Thymus (tissue), 14 donors: ENCODE measurements at places on chromosomes 1 and 21.

- peak; percentile 67 for DNase-seq
Measured at GRCh38 chr1:172670791-172671190, 11.9 kb downstream of the FASLG start.

DNA sequence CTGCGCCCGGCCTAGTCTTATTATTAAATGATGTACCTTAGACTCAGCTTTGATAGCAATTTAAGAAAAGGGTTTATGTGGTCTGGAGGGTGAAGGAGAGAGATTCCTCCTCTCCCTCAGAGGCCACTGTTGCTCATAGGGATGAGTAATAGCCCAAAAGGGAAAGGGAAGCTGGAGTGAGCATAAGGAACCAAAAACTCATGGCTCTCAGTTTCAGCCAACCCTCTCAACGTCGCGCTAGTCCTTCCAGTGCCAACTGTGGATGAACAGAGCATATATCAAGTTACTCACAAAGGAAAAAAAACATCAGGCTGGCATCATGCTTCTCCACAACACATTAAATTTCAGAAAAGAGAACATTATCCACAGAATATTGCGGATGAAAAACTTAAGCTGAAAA, 8.3 kb upstream of the GPR89B start:
- no peak for DNase-seq

GRCh38 chr1:87368907-87369306, 40.2 kb downstream of the LMO4 start:
- no peak for DNase-seq

GRCh38 chr1:204462229-204462561, 32.4 kb downstream of the PIK3C2B start:
- DNase-seq, result no peak

DNA sequence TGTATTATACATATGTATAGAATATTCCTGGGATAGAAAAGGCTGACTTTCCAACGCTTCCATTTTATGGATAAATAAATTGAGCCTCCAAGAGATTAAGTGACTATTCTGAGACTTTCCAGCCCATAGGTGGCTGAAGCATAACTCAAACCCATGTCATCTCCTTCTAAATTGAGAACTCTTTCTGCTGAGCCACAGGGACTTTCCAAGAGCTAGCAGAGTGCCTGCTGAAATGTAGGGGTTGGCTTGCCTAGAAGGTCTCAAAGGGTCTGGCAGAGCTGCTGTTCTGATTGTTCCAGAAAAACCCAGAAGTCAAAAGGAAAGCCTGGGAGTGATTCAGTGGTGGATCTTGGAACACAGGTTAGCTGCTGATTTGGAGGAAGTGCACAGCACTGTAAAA, 146.4 kb upstream of the BEND5 start:
- no peak for DNase-seq

GRCh38 chr1:80533093-80533492, 1267.6 kb upstream of the ADGRL2 start:
- DNase-seq, result no peak

DNA sequence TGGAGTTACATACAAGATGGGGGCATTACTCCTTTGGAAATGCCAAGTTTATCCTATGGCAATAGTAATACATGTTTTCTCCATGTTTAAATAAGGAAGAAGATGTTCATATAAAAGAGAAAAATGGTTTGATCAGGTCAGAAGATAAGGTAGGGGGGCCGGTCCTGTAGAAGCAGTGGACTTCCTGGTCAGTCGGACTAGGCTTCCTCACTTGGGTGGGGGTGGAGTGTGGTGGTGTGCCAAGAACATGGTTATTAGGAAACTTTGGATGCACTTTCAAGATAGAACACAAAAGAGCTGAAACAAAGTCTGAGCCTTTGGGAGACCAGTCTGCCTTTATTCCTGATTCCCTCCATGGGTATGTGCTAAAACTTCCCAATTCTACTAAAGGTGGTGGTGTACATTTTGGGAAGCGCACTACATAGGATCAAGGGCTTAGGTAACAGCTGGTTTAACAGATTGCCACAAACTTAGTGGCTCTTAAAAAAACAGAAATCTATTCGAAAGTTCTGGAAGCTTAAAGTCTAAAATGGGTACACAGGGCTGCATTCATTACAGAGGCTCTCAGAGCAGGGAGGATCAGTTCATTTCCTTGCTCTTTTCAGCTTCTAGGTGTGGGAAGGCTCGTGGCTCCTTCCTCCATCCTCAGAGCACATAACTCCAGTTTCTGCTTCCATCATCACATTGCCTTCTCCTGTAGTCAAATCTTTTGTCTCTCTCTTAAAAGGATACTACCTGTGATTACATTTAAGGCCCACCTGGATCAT, 64.6 kb downstream of the KDM1A start:
- DNase-seq, result no peak

DNA sequence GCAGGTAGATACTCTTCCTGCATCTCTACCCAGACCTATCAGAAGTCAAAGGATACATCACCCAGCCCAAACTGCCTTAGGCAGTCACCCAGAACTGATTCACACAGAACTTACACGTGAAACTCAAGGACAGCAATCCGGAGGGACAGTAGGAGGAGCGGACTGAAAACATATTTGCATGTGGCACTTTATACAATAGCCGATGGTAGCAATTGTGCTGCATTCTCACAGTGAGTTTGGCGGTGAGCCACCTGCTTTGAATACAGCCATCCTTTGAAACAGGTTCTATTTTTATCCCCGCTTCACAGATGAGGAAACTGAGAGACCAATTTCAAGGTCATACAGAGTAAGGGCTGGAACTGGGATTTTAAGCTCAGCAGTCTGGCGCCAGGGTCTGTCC, 69.5 kb downstream of the EDEM3 start:
- no peak for DNase-seq

DNA sequence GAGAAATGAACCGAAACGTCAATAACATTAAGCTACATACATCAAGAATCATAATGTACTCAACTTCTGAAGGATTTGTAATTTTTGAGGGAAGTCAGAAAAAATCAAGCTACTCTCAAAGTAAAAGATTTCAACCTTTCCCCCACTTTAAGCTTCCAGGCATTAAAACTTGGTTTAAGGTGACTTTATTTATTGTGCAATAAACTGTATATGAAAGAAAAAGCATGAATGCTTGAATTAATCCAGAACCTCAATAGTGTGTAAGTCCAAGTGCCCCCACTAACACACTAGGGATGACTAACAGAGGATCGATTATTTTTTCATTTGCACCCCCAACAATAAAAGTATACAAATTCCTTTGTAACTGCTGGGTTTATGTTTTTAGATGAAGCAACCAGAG, 10.9 kb downstream of the GART start:
- no peak for DNase-seq

DNA sequence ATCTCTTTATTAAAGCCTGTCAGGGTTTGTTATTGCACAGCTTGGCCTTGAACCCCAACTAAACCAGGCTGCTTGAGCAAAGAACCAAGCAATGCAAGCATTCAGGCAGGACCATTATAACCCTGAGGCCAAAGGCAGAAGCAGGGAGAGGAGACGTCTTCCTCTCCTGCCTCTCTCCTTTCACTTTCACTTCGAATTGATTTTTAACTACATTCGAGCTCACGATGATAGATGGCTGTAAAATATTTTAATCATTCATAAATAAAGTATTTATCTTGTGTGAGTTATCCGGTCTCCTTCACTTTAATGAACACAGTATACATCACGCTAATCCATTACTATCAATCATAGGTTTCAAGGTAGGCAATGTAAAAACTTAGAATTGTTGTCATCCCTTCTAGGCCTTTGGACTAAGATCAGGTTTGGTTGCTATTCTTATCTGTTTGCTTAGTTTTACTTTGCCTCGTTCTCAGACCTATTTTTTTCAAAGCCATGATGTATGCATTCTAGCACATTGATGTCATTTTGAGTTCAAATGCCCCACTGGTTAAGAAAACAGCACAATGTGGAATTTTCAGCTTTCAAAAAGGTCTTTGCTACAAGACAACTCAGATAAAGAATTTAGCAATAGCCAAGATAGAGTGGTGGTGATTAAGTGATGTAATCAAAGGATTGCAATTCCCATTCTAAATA, 480.2 kb upstream of the RUNX1 start:
- peak; percentile 39 for DNase-seq

DNA sequence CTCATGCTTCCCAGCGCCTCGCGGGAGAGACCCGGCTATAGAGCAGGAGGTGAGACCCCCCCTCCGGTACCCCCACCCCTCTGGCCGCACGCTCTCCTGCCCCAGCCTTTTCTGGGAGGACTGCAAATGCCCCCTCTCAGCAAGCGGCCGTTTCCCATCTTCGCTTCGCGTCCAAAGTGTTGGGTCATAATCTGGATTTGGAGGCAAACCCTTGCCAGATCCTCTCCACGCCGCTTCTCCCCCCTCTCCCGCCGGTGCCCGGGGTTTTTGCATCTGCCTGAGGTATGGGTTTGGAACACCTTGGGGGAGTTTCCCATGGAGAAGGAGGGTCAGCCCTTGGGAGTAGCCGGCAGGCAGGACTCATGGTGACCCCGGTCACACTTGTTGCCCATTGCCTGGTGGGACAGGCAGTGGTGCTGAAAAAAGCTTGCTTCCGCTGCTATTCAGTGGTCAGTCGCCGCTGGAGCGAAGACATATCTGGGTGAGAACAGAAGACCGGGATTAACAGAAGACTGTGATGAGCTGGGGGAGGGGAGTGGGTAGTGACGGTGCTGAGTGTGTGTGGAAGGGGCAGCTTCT, 935 bp downstream of the KCNK2 start:
- no peak for DNase-seq

GRCh38 chr1:220914283-220915116, 35.3 kb downstream of the HLX start:
- no peak for DNase-seq

DNA sequence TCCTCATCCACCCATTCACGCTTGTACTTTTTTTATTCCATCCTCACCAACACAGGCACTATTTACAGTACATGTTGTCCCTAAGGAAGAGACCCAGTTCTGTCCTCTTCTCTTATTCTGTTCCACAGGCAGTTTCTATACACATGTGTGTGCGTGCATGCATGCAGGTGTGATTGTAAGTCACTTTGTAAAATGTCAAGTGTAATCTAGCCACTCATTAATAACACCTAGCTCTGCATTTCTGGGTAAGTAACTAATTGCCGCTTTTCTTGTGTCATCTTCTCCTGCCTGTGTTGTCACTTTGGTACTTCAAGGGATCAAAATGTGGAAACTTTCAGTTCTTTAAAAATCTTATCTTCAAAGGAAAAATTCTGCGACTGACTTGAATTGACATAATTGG, 377.2 kb downstream of the SEC16B start:
- no peak for DNase-seq

- no peak for DNase-seq
Measured at GRCh38 chr1:42657201-42657600, 1.0 kb upstream of the PPIH start.

- DNase-seq, result no peak
Measured at GRCh38 chr1:165324050-165324449, 32.5 kb downstream of the LMX1A start.

DNA sequence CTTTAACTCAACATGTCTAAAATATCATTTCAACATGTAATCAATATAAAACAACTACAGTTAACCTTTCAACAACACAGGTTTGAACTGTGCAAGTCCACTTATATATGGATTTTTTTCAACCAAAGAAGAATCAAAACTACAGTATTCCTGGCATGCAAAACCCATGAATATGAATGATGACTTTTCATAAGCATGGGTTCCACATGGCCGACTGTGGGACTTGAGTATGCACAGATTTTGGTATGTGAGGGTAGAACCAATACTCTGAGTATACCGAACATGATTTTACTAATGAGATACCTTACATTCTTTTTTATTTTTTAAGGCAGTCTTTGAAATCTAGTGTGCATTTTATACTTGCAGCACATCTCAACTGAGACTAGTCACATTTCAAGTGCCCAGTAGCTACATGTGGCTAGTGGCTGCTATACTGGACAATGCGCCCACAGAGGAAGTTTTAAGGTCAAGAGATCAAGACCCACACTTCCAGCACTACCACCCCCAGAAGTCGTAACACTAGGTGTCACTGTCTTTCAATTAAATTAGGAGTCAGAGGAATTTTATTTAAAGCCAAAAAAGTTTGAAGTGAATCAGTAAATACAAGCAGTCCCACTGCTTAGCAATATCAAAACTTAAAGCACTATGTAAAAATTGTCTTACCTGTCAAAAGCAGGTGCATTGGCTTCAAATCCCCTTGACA, 40.0 kb downstream of the SYNJ1 start:
- DNase-seq, result no peak

GRCh38 chr1:204578867-204579664, 62.9 kb downstream of the MDM4 start:
- no peak for DNase-seq

GRCh38 chr1:158992787-158993312, 16.9 kb upstream of the IFI16 start:
- DNase-seq, result no peak

DNA sequence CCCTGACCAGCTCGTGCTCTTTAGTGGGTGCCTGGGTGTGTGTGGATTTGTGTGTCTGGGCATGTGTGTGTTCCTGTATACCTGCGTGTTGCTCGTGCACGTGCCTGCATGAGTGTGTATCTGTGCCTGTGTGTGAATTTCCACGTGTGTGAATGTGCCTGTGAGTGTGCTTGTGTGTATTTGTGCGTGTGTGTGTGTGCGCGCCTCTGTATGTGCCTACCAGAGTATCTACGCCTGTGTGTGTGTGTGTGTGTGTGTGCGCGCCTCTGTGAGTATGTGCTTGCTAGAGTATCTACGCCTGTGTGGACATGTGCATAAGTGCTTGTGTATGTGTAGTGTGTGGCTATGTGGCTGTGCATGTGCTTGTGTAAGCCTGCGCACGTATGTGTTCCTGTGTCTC, 691 bp upstream of the SELENBP1 start:
- no peak for DNase-seq

DNA sequence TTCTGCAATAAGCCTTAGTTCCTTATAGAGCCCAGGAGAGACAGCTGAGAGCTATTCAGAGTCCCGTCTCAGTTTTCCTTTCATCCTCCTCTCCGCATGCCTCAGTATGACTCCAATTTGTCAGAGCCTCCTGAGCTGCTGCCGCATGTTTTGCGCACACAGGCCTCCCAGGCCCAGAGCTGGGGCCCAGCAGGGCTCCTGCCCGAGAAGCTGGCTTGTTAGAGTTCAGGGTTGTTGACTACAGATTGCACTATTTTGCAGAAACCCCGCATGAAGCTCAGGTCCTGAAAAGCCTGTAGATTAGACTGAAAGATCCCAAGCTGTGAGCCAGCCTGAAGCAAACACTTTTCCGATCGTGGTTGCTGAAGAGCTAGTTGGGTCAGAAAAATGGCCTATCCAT, 51.5 kb downstream of the IGSF5 start:
- DNase-seq, result no peak

DNA sequence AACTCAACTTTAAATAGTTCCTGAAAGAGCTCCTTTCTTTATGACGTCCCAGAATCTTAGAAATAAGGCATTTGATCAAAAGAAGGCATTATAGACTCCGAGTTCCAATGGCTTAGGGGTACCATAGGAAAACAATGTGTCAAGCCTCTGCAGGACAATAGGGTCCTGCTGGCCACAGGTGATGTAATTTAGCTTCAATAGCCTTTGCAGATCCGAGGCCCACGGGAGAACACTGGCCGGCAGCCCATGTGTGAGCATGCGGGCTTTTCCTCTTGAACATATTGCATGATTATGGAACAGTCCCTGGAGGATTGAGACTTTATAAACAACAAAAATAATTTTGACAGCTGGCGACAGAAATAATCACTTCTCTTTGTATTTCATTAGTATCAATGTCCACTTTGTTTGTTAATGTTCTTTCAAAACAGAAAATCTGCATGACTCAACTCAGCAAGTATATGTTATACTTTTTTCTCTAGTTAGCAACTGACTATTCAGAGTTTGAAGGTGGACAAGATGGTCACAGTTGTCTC, 49.0 kb upstream of the NR5A2 start:
- no peak for DNase-seq
